Sigmoid colon (tissue), 7 donors: ENCODE measurements at places on chromosomes 12 and 14.
A peak's percentile ranks its signal among the peaks of the same experiment; 100 is the strongest.

GRCh38 chr12:95882080-95882479 is 23.3 kb downstream of the SNRPF start:
- no peak for DNase-seq

DNA sequence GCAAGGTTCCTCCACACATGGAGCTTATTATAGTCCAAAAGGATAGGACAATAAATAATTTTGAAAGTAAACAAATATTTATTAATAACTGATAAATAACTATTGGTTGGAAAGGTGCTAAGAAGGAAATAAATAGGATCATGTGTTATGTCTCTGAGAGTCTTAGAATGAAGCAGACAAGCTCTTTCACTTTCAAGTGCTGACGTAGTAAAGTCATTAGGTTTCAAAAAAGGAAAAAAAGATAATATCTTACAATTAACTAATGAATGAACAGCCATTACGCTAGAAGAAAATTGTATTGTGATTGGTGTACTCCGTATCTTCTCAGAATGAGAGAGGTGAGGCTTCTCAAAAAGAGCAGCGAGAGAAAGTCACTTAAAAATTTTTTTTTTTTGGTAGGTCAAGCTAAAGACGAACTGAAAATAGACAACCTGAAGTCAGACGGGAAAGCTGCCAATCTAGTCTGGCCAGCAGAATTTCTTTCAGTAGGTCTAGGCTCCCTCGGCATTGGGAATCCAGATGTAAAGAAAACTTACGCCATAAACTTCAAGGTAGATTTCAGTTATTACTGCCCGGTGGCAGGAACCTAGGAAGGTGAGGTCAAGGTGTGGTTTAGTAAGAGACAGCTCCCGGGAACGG is 583 bp upstream of the LEMD3 start:
- no peak for DNase-seq

GRCh38 chr12:112124918-112125249 is 476 bp upstream of the TRAFD1 start:
- no peak for DNase-seq

GRCh38 chr12:7557227-7557626 is 53.6 kb upstream of the CD163 start:
- no peak for DNase-seq

- DNase-seq, result no peak
Observed at GRCh38 chr12:112848972-112849371, 57.4 kb downstream of the RPH3A start.

DNA sequence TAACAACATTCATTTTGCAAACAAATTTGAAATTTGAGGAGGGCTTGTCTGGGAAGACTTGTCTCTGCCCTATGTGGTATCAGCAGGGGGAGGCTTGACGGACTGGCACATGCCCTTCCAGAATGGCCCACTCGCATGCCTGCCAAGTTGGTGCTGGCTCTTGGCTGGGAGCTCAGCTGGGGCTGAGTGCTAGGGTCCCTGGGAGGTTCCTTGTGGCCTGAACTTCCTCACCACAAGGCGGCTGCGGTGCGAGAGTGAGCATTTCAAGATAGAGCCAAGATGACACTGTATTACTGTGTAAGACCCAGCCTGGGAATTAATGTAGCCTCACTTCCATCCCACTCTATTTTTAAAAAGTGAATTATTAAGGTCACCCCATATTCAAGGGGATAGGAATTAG is 271.6 kb upstream of the PLEKHG7 start:
- no peak for DNase-seq

- no peak for DNase-seq
Observed at GRCh38 chr14:23177181-23177580, 6.3 kb downstream of the SLC7A8 start.

GRCh38 chr12:2125651-2126522 is 73.1 kb downstream of the CACNA1C start:
- peak; percentile 17 for DNase-seq

DNA sequence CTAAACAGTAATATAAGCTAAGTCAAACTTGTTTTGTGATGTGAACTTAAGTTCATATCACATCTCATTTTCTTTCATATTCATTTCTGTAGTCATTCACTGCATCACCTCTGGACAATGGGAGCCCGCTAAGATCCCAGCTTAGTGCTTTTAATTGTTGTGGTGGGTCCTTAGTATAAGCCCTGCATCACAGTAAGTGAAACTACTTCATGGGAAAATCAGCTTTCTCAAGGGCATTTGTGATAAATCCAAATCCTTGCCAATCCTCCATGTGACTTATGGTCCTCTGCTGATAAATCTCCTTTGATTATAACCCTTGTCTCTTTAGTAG is 98.3 kb downstream of the PLEKHA5 start:
- no peak for DNase-seq

GRCh38 chr12:79098530-79098929 is 234.0 kb downstream of the SYT1 start:
- no peak for DNase-seq

DNA sequence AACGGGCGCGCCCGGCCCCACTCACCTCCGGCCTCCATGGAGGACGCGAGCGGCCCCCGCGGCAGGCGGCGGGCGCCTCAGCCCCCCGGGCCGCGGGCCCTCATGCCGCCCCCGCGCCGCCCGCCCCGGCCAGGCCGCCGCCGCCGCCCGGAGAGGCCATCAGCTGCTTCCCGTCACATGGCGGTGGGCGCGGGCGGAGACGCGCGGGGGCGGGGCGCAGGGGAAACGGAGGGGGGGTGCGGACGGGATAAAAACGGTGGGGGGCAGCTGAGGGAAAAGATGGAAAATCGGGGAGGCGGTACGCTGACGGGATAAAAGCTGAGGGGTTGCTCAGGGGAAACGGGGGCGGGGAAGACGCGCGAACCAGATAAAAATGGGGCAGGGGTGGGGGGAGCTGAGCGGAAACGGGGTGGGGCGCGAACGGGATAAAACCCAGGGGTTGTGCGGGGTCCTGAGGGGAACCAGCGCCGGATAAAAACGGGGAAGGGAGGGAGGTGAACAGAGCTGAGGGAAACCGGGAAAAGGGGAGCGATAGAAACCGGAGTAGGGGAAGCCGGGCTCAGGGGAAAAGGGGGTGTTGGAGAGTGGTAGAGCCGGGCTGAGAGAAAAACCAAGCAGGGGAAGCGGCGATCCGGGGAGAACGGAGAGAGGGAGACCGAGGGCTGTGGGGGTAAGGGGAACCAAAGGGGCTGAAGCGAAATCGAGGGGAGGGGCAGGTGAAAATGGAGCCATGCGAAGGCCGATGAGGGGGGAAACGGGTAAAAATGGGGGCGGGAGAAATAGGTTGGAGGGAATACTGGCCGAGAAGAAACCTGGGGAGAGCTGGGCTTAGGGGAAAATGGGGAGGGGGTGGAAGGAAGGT is at the start of gene WSB2:
TSS of gene WSB2 (minus strand) at position 169 of the 862 bp plus-strand sequence. CDS start at position 38, 131 bp downstream.
- DNase-seq, result peak; percentile 86

DNA sequence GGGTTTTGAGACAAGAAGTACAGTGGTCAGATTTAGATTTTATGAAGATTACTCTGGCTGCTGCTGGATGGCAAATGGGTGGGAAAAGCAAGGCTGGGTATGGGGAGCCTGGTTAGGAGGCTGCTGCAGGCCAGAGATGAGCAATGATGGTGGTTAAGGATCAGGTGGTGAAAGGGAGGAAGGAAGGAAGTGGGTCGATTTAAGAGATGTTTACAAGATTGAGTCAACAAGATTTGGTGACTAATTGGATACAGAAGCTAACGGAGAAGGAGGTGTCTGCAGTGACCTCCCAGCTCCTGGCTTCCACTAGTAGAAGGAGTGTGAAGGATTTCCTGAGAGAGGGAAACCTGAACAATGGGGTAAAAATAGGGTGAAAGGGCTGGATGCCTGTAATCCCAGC is 18.7 kb downstream of the NOS1 start:
- no peak for DNase-seq

GRCh38 chr12:4160314-4161040 is 113.1 kb upstream of the CCND2 start:
- no peak for DNase-seq

- DNase-seq, result no peak
Observed at GRCh38 chr14:64736271-64737169, 32.3 kb downstream of the PLEKHG3 start.

GRCh38 chr14:67853715-67854114 is 34.1 kb downstream of the RAD51B start:
- no peak for DNase-seq

DNA sequence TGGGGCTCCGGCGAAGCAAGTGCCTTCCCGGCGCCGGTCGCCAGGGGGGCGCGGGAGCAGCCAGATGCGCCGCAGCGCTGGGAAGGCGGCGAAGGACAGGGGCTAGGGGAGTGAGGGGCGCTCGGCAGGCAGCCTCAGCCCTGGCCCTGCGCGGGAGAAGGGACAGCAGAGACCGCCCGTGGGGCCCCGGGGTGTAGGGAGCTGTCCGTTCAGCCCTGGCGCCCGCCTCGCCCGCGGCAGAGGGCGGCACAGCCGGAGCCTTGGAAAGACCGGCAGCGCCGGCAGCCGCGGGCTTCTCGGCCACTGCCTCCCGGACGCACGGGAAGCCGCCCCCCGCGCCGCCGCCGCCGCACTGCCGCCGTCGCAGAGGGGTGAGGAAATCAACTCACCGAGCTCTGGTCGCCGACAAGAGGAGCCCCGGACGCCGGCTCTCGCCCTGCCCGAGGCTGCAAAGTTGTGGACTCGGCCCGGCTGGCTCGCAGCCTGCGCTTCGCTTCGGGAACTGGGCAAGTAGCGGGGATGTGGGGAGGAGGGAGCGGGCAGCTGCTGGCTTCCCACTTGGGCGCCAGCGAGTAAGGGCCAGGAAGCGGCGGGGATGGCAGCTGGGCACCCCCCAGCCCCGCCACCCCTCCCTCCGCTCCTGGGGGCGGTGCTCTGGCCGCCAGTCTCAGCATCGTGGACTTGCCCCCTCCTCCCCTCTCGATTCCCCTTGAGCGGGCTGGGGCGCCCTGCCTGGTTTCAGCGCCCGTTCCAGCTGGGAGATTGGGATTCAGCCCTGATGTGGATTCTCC is at the start of gene ZDHHC22:
TSS of gene ZDHHC22 (minus strand) at position 578 of the 791 bp plus-strand sequence. CDS start 2,053 bp downstream, outside the sequence.
- DNase-seq, result no peak

GRCh38 chr12:82124711-82125380 is 233.3 kb downstream of the CCDC59 start:
- DNase-seq, result no peak

- no peak for DNase-seq
Observed at GRCh38 chr12:98387444-98387843, 127.9 kb upstream of the TMPO start.

GRCh38 chr12:27780612-27781408 is 774 bp upstream of the MANSC4 start:
- peak; percentile 71 for DNase-seq

DNA sequence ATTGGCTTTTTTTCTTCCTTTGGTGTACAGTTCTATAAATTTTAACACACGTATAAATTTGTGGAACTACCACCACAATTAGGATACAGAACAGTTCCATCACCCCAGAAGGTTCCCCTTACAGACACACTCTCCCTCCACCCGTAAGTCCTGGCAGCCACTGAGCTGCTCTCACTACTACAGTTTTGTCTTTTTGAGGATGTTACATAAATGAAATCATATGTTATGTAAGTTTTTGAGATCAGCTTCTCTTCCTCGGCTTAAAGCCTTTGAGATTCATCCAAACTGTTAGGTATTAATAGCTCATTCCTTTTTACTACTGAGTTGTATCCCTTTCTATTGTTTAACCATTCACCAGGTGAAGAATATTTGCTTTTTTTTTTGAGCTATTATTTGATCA is 74.3 kb upstream of the SLC24A4 start:
- no peak for DNase-seq

GRCh38 chr12:42502682-42503081 is 86.9 kb downstream of the PRICKLE1 start:
- DNase-seq, result no peak

- no peak for DNase-seq
Observed at GRCh38 chr14:22540811-22541360, 48.1 kb downstream of the DAD1 start.

DNA sequence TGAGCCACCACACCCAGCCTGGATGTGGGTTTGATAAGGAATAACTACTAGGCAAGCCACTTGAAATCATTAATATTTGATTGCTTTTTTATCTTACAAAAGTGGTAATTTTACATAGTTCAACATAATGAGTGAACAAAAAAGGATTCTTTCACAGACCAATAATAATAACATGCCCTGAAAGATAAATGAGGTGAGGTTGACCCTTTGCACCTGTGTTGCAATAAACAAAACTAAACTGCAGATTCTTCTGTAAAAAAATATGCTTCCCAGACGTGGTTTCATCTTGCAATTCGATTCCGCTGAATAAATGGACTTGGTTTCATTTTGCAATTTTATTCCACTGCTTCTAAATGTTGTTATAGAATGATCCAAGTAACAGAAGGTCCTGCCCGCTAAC is 1514.9 kb upstream of the TMEM132C start:
- no peak for DNase-seq

DNA sequence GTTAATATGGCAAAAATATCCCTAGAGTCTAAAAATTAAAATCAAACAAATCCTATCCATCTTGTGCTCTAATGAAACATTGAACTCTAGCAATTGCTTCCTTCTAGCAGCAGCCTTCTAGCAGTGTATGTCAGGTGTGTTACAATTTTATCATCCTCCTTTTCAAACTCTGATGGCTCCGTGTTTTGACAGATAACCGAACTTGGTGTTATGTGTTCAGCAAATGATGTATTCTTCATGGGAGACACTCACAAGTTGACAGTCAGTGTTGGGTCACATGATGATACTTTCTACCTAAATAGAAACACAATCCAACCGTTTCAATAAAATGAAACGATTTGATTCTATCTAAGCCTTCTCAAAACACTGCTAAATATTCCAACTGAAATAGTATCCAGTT is 525.3 kb upstream of the NOVA1 start:
- DNase-seq, result no peak

- peak; percentile 97 for DNase-seq
Observed at GRCh38 chr12:52036587-52037171, 14.6 kb upstream of the NR4A1 start.

- no peak for DNase-seq
Observed at GRCh38 chr12:71164166-71164565, 6.4 kb upstream of the TSPAN8 start.

GRCh38 chr12:102800565-102800964 is 116.5 kb downstream of the PAH start:
- no peak for DNase-seq

GRCh38 chr14:104797115-104798044 is 1.8 kb upstream of the AKT1 start:
- DNase-seq, result no peak

- DNase-seq, result no peak
Observed at GRCh38 chr14:45553981-45554380, 301.0 kb upstream of the MIS18BP1 start.
